Stimulated activated CD8-positive, alpha-beta memory T cell treated with anti-CD3 and anti-CD28 coated beads, Interleukin-15, amount 100 ng/mL, for 4 hours (primary cell): ENCODE measurements at places on chromosomes 13 and 19.

GRCh38 chr19:53157626-53158025, 1.2 kb downstream of the ZNF347 start:
- DNase-seq: no peak

- no peak for DNase-seq
These were observed 47.0 kb downstream of the ESD start for GRCh38 chr13:46749951-46750350.

- peak; percentile 45 for DNase-seq
These were observed 5.0 kb downstream of the FFAR1 start for GRCh38 chr19:35352448-35353304.

GRCh38 chr19:1690699-1691307, 38.4 kb upstream of the TCF3 start:
- no peak for DNase-seq

DNA sequence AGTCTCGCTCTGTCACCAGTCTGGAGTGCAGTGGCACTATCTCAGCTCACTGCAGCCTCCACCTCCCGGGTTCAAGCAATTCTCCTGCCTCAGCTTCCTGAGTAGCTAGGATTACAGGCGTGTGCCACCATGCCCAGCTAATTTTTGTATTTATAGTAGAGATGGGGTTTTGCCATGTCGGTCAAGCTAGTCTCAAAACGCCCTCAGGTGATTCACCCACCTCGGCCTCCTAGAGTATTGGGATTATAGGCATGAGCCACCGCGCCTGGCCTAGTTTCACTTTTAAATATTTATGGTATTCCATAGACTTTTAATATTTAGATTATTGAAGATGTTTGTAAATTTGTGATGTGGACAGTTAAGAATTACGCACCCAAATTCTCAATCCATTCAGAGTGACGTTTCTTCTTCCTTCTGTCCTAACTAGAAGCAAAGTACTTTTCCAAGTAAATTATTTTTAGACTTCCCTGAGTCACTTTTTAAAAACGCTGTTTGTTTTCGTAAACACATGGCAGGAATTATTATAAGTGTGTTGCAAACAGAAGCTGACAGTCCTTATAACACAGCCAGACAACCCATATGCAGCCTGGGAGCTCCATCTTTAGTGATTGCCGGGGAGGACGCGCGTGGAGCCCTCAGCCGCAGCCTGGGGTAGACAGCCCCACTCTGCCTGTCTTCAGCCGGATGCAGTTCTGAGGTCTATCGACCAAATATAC, 131.7 kb downstream of the ATP11A start:
- no peak for DNase-seq

DNA sequence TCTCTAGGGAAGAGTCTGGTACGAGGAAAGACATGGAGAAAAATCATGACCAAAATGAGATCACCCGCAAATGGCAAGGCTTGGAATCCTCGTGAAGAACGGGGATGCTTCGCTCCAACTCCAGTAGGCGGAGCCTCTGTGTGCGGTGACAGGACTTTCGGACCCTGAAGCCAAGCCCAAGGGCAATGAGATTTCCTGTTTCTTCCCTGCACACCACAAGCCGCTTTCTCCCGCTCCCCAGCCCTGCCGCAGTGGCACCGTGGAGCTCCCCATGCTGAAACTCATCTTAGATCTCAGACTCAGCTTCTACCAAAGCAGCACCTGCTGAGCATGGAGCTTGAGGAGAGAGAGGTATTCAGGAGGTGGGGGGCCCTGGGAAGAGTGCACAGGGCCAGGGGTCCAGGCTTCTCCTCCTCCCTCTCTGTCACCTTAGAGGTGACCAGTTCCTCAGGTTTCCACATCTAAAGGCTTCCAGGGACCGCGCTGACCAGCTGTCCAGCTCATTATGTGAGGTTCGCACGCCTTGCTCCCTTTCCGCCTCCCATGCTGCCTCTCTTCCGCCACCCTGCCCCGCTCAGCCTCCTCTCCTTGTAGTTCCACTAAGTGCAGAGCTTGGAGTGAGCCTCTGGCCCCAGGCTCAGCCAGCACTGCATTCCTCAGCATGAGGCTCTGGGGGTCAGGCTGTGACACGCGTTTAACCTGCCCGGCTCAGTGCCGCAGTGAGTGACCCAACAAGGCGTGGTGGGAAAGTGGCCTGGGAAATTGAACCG, 153.8 kb upstream of the SOX1 start:
- DNase-seq: no peak

DNA sequence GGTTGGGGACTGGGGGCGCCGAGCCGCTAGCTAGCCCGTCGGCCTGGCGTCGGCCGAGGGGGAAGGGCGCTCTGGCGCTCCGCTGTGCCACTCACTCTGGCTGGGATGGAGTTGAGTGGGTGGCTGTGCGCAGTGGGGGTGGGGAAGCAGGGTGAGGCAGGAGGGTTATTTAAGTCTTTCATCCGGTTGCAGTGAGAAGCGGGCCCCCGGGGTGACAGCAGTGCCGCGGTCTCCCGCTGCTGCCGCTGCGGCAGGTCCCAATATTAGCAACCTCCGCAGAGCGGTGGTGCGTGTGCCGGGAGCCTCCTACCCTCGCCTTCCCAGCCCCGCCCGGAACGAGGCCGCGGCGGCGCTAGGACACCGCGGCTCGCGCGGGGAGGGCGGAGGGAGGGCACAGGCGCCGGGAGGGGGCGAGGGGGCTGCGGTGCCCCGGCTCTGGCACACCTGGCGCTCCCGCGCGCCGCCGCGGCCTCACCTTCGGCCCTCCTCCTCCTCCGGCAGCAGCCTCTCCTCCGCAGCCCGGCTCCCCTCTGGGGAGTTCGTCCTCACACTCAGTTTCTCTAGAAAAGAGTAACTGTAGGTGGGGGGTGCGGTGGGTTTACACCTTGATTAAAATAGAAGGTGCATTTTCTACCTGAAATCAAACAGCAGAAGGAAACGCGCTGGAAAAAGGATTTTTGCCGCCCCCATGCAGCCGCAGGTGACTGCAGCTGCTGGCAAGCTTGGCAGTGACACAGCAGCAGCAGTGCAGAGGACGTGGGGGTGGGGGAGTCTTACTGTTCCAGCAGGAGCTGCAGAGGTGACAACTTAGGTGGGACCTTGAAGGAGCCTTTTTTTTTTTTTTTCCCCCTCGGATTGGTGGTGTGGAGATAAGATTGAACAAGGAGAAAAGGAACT, 4.5 kb downstream of the FGF9 start:
- DNase-seq: no peak

DNA sequence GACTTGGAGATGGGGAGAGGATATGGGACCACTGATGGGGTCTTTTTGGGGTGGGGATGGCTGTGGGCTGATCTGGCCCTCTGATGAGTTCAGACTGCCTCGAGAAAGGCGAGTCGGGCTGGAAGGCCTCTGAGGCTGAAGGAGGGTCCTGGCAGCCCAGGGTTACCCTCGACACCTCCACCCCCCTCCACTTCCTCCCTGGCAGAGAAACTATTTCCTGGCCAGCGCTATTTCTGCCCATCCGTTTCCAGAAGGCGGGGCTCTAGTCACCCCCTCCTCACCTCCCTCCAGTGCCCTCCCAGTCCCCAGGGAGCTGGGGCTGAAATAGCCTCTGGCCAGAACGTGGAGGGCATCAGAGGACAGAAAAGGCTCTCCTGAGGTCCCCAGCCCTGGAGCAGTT, 9.7 kb downstream of the EXOC3L2 start:
- no peak for DNase-seq

DNA sequence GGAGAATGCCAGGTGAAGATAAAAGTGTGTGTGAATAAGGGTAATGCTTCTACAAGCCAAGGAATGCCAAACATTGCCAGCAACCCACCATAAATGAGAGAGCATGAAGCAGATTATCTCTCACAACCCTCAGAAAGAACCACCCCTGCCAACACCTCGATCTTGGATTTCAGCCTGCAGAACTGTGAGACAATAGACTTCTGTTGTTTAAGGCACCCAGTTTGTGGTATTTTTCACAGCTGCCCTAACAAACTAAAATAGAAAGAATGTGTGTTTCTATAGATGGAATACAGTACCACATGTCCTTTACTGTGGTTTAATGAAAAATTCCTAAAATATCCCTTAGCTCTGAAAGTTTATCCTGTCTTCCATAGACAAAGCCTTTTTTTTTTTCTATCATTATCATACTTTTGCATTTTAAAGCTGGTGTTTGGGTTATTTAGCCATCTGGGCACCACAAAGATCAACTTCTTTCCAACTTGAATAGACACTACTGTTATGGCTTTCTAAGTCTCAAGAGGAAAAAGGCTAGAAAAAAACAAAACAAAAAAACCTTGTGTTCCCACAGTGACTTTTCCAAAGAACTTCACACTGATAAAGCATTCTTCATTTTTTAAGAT, 505.6 kb downstream of the KCTD12 start:
- no peak for DNase-seq

- DNase-seq: no peak
These were observed 244.4 kb upstream of the MAB21L1 start for GRCh38 chr13:35720690-35721554.

- no peak for DNase-seq
These were observed 1243.2 kb upstream of the SLC10A2 start for GRCh38 chr13:104309431-104309830.

GRCh38 chr13:32409561-32410421, 18.1 kb downstream of the N4BP2L1 start:
- no peak for DNase-seq

DNA sequence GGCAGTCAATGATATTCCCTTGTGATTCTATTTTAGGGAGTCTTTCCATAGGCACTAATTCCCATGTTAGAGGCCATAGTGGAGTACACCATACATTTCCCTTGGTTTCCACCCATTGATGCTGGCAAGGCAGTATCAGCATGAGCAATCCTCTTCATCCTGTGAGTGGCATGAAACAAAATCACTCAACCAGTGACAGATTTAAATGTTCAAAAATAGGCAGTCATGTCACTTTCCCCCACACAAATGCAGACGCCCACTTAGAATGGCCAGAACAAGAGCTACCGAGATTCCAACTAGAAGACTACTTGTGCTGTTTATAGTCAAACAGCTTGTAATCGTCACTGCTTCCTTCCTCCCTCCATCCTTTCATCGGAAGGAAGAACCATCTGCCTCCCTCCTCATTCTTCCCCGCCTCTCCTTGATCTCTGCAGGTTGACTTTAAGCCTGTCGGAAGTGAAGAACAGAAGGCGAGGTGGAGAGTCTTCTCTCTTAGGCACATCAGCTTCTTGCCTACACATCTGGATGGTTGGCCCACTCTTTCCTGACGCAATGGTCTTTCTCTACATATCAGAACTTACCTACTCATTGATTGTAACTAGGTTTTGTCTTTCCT, 22.6 kb downstream of the RASL11A start:
- DNase-seq: no peak

DNA sequence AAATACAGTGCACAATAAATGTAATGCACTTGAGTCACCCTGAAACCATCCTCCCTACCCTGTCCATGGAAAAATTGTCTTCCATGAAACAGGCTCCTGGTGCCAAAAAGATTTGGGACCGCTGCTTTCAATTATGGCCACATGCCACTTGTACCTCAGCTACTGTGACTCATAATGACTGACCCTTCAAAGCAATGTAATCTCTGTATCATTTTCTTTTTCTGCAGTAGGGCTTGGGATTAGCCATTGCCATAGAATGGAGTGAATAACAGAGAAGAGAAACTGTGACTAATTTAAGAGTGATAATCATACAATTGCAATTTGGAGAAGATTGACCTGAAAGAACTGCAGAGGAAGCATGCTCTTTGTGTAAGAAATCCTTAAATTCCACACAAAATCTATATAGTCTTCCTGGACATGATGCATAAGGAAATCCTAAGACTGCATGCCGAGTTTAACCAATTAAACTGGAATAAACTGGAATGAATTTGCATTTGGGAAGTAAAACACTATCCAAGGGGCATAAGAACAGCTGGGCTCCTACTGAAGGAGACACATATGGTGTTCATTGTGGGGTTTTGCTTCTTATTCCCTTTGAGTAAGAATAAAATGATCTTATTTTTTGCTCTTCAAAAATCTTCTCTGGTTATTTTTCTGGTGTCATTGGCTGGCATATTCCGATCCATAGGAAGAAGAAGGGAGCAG, 59.5 kb upstream of the SLC7A1 start:
- DNase-seq: no peak

DNA sequence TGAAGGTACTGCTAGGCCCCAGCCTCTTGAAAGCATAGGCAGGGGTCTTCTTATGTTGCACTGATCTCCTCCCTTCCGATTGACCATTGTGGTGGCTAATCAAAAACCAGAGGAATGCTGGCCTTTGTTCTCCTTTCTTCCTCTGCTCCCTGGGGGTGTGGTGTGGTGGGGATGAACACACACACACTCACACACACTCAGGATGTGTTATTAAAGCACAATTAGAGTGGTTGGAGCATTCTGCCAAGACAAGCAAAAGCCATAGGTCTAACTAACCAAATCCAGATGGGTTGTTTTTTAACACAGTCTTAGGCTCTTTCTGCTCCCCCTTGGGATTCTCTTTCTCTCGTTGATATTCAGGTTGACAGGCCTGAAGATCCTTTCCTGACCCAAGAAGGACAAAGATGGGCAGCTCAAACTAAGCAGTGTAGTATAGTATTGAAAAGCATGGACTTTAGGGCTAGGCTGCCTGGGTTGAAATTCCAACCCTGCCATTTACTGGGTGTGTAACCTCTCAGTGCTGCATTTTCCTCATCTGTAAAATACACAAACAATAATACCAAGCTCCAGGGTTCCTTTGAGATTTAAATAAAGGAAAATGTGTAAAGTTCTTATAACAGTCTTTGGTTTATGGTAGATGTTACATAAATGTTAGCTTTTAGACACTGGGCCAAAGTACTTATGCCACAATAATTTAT, 25.5 kb upstream of the DGKH start:
- DNase-seq: no peak

DNA sequence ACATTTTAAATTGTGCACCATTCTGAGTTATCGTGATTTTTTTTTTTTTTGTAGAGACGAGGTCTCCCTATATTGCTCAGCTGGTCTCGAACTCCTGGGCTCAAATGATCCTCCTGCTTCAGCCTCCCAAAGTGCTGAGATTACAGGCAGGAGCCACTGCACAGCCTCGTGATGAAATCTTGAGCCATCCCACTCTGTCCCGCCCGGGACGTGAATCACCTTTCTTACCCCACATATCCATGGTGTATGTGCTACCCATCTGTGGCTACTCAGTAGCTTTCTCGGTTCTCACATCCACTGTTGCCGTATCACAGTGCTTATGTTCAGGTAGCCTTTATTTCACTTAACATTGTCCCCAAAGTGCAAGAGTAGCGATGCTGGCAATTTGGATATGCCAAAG, 26.5 kb downstream of the PAK4 start:
- DNase-seq: no peak

DNA sequence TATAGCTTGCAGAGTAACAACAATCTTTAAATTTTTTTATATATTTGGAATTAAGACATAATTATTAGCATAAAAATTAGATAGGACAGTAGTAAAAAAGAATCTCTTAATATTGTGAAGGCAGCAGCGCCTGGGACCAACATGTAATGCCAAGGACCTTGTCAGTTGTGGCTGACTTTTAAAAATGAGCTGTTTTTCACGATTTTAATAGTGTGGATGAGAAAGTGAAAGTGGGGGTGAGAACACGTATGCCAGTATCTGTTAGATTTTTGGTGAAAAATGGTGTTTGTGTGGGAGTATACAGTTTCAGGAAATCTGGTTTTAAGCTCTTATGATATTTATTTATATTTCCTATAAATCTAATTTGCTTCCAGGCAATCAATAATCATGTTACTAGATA, 125.2 kb downstream of the LMO7 start:
- DNase-seq: no peak
